ENCODE measurements at places on chromosomes 1 and 21. TPM values are rescaled to one million over a fixed set of nuclear protein-coding genes. Genes with fewer than 3 reads are reported as not detected.

Gene POU3F1
- total RNA-seq, result 53.4 TPM

Gene CHIT1
- total RNA-seq, result 0.42 TPM

Gene OR2W3
- 1.6 TPM for total RNA-seq

- no peaks in the 10 kb centered on the region for H3K27me3 ChIP-seq
- peaks cover 14% of the 10 kb centered on the region for H3K4me1 ChIP-seq
- H3K27ac ChIP-seq, result no peak overlapping the region
- DNase-seq, result no peak
- no peak overlapping the region for H3K4me3 ChIP-seq
Observed at GRCh38 chr1:99548943-99549605, 96.8 kb upstream of the PALMD start.

DNA sequence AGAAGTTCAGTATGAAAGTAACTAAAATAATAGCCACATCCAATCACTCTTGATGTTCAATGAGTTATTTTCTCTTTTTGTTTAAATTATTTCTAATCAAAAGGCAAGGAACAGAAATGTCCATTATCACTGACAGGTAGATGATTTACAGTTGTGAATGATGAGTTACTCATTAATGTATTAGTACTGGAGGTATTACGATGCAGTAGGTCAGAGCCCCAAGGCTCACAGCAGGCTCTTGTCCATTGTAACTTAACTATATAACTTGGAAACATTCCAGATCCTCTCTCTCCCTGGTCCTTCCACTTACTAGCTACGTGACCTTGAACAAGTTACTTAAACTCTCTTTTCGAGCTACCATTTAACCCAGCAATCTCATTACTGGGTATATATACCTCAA, 39.5 kb downstream of the CRB1 start:
- H3K27ac ChIP-seq, result no peak overlapping the region
- no peaks in the 10 kb centered on the region for H3K36me3 ChIP-seq
- no peak overlapping the region for H3K4me3 ChIP-seq
- no peaks in the 10 kb centered on the region for H3K27me3 ChIP-seq

- peaks cover 52% of the 10 kb centered on the region for H3K27me3 ChIP-seq
- H3K4me1 ChIP-seq, result no peaks in the 10 kb centered on the region
- no peak for DNase-seq
- H3K4me3 ChIP-seq, result no peak overlapping the region
- no peak overlapping the region for H3K27ac ChIP-seq
Observed at GRCh38 chr1:50109647-50110075, 941 bp downstream of the ELAVL4 start.

Measured in tibial nerve (tissue), 4 donors.